ENCODE measurements at places on chromosomes 4 and X.

DNA sequence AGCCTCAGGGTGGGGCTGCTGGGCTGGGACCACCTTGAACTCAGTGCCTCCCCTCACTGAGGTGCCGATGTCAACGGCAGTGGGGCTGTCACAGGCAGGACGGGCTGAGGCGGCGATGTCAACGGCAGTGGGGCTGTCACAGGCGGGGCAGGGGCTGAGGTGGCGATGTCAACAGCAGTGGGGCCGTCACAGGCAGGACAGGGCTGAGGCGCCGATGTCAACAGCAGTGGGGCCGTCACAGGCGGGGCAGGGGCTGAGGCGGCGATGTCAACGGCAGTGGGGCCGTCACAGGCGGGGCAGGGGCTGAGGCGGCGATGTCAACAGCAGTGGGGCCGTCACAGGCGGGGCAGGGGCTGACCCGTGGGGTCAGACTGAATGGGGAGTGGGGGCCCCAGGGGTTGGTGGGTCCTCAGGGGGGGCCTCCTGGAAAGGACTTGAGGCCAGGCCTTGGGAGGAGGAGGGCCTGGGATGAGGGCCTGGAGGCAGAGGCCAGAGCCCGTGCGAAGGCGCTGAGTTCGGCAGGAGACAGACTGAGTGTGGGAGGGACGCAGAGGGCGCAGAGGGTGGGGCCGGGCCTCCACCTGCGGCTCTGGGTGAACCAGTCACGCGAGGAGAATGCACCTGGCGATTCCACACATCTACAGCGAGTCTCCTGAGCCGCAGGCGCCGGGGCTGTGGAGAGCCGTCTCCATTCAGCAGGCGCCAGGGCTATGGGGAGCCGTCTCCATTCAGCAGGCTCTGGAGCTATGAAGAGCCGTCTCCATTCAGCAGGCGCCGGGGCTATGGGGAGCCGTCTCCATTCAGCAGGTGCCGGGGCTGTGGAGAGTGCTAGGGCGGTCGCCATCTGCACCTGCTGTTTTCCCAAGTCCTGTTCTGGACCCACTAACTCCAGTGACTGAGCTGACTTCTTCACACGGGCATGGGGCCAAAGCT, 22.9 kb downstream of the ATP5ME start:
- no peak for DNase-seq

DNA sequence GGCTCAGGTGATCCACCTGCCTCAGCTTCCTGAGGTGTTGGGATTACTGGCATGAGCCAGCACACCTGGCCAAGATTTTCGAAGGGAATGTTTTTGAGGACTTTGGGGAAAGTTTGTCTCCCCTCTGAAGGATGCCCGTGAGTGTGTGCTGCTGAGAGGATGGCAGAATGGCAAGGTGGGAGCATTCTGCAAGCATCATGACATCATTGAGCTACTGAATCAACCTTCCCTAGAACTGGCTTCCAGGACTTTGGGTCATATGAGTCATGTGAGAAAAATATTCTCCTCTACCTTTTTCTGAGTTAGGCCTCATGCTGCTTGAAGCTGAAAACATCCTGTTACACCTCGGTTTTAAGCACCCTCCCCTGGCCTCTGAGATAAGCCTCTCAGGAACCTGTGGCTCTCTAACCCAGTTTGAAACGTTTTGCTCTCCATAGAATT, 31.0 kb downstream of the TMEM131L start:
- DNase-seq: no peak

- DNase-seq: no peak
Measured at GRCh38 chr4:129747756-129748155, 651.8 kb downstream of the C4orf33 start.

DNA sequence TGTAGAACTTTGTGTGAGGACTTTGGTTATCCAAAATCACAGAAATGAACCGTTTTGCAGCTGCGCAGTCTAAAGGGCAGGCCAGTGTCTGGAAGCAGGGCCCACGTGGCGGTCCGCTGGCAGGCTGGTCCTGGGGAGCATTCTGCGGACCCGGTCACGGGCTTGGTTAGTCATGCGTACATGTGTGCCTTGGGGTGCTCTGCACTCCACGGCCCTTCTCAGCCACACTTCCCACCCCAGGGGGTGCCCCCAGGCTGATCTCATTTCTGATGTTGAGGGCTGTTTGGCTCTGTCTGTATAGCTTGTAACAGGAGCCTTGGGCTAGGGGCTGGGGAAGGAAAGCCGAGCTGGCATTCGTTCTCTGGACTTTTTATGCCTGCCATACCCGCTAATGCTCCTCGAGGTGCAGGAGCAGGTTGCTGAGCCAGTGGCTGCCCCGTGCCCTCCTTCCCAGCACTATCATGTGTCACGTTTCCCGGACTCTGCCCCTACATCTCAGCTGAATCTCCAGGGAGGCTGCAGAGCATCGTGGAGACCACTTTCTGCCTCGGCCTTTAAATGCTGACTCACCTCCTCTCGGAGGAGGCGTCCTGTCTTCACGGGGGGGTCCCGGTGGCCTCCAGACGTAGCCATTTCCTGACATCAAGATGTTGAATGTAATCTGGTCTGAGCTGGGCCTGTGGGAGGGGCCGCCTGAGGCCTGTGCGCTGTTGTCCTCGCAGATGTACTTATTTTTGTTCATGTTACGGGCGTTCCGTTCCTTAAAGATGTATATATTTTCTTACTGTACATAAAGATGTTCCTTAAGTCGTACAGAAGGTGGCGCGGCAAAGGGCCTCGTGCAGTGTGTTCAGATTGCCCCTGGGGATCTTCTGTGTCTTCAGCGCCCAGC, 11.4 kb upstream of the TADA2B start:
- no peak for DNase-seq

GRCh38 chrX:97616883-97617530, 733.3 kb downstream of the RPA4 start:
- no peak for DNase-seq

DNA sequence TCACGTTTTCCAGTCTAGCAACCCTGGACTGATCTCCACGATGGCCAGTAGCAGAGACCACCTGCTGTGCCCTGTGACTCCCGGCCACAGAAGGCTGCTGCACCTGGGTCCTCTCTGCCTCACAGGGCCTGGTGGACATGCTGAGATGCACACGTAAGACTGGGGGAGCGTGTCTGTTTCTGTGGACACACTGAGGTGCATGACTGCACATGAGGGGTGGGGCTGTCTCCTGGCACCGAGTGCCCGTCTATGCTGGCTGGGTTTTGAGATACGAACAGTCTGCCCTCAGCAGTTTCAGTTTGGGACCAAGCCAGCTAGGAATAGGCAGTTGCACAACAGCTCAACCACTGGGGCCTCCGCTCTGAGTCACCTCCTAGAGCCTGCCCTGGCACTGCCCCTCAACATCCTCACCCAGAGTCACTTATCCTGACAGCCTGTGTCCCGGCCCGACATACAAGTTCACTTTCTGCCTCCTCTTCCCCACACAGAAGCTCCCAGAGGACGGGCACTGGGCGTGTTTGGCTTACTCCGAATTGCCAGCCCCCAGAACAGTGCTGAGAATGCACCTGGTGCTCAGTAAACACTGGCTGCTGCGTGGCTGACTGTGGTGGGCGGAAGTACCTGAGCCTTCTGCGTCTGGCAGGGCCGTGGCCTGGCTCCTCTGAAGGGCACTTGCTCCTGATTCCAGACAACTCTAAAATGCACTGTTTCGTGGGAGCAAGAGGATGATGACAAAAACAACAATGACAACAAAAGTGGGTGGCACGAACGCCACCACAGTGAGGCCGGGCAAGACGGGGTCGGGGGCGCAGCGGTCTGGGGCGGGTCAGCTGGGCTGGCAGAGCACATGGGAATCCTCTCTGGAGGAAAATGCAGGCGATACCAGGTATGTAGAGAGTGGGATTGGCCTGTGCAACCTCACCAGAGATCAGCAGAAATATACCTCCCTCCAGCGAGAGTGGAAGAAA, 30.9 kb downstream of the RNF212 start:
- no peak for DNase-seq
